Epithelial cell of umbilical artery (primary cell): ENCODE measurements at places on chromosomes 2 and 18. TPM values are rescaled to one million over a fixed set of nuclear protein-coding genes. Genes with fewer than 3 reads are reported as not detected.

The ERMN gene
- total RNA-seq = not detected in 2 replicates

The CNTNAP5 gene
- not detected in 2 replicates for total RNA-seq

The HRH4 gene
- total RNA-seq = not detected in 2 replicates

The ABCA12 gene
- under 0.01 TPM in 1 of 2 replicates, not detected in the other for total RNA-seq

The GKN1 gene
- not detected in 2 replicates for total RNA-seq

The REG3G gene
- total RNA-seq = not detected in 2 replicates

The AQP12A gene
- total RNA-seq = not detected in 2 replicates

The VIT gene
- total RNA-seq = 0.76 and 1.3 TPM in 2 replicates

The C2orf15 gene
- total RNA-seq = not detected in 2 replicates

The CLEC4F gene
- total RNA-seq = 0.15 TPM in 1 of 2 replicates, not detected in the other

The LYG2 gene
- not detected in 2 replicates for total RNA-seq

The CARF gene
- 1.9 and 4.1 TPM in 2 replicates for total RNA-seq

The MOGAT1 gene
- not detected in 2 replicates for total RNA-seq

The CASP8 gene
- total RNA-seq = 10.4 and 23.3 TPM in 2 replicates

The ADD2 gene
- total RNA-seq = 1.8 and 2.9 TPM in 2 replicates

The PCARE gene
- not detected in 2 replicates for total RNA-seq

The AGPS gene
- total RNA-seq = 71.1 and 85.1 TPM in 2 replicates

The REG1B gene
- total RNA-seq = not detected in 2 replicates

The PAX8 gene
- under 0.01 TPM in 1 of 2 replicates, not detected in the other for total RNA-seq

The PGAP1 gene
- total RNA-seq = 6.5 and 7.6 TPM in 2 replicates

The NAT8 gene
- not detected in 2 replicates for total RNA-seq

The CYS1 gene
- total RNA-seq = not detected in 2 replicates

The MC4R gene
- not detected in 2 replicates for total RNA-seq

The TMEM198 gene
- not detected in 2 replicates for total RNA-seq

The DLGAP1 gene
- not detected in 2 replicates for total RNA-seq

The PROC gene
- not detected in 2 replicates for total RNA-seq

The ELOA2 gene
- not detected in 2 replicates for total RNA-seq

The VAPA gene
- 219 and 283 TPM in 2 replicates for total RNA-seq

The LRP1B gene
- total RNA-seq = under 0.01 and 0.30 TPM in 2 replicates

The OBSL1 gene
- 13.0 and 13.2 TPM in 2 replicates for total RNA-seq

The LYPD6B gene
- not detected in 2 replicates for total RNA-seq

The RTKN gene
- 7.1 and 10.3 TPM in 2 replicates for total RNA-seq

The UGT1A5 gene
- total RNA-seq = not detected in 2 replicates

The IL36A gene
- not detected in 2 replicates for total RNA-seq

The CFAP65 gene
- total RNA-seq = not detected in 2 replicates

The TRIB2 gene
- total RNA-seq = 8.2 and 12.7 TPM in 2 replicates

The LIPG gene
- 88.9 and 150 TPM in 2 replicates for total RNA-seq

The ANKRD30BL gene
- total RNA-seq = not detected in 2 replicates

The RTP5 gene
- total RNA-seq = not detected in 2 replicates

The RAD51AP2 gene
- total RNA-seq = not detected in 2 replicates

The ST6GAL2 gene
- total RNA-seq = not detected in 2 replicates

The MAPK4 gene
- total RNA-seq = not detected in 2 replicates

The KATNAL2 gene
- 0.32 and 1.1 TPM in 2 replicates for total RNA-seq
